ENCODE measurements at places on chromosomes 11 and 22. TPM values are rescaled to one million over a fixed set of nuclear protein-coding genes. Genes with fewer than 3 reads are reported as not detected.

- no peak for DNase-seq
These were observed 1033.6 kb downstream of the FAM181B start for GRCh38 chr11:81700076-81700475.

Gene KCNA4
- total RNA-seq: not detected

Gene C11orf97
- not detected for total RNA-seq

- no peak for DNase-seq
These were observed 65.3 kb downstream of the WNT11 start for GRCh38 chr11:76140912-76141574.

GRCh38 chr11:2996976-2997375 is 4.8 kb upstream of the NAP1L4 start:
- no peak for DNase-seq

Measured in activated CD4-positive, alpha-beta T cell treated with anti-CD3 and anti-CD28 coated beads, Interleukin-2, amount 10 ng/mL, durations not matched to agents 24 days and 14 days (primary cell).